Activated CD8-positive, alpha-beta memory T cell treated with anti-CD3 and anti-CD28 coated beads for 48 hours (primary cell): ENCODE measurements at places on chromosomes 5 and 9.

DNA sequence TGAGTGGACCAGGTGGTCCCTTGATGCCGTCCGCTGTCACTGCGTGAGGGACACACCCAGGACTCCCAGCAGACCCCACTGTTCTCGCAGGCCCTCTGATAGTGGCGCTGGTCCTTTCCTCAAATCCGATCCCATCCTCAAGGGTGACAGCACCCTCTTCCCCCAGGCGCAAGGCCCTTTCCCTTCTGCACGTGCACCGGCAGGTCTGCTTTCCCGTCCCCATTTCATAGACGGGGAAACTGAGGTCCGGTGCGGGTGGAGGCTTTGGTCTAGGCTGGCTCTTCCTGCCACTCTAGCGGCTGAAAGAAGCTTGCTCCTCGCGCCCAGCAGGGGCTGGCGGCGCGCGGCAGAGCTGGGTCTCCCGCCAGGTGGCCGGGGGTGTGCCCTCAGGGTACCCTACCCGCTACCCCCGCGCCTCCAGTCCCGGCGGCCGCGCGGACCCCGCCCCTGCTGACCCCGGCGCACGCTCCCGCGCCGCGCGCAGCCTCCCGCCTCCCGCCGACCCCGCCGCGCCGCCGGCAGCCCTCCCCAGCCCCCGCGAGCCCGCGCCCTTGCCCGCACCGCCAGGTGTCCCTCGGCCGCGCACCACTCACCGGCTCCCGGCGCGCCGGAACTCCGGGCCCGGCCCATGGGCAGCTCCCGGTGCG lies 453 bp downstream of the RASGEF1C start:
- no peak for DNase-seq

- DNase-seq, result no peak
These were observed 9.3 kb upstream of the TRPC7 start for GRCh38 chr5:136374638-136375037.

DNA sequence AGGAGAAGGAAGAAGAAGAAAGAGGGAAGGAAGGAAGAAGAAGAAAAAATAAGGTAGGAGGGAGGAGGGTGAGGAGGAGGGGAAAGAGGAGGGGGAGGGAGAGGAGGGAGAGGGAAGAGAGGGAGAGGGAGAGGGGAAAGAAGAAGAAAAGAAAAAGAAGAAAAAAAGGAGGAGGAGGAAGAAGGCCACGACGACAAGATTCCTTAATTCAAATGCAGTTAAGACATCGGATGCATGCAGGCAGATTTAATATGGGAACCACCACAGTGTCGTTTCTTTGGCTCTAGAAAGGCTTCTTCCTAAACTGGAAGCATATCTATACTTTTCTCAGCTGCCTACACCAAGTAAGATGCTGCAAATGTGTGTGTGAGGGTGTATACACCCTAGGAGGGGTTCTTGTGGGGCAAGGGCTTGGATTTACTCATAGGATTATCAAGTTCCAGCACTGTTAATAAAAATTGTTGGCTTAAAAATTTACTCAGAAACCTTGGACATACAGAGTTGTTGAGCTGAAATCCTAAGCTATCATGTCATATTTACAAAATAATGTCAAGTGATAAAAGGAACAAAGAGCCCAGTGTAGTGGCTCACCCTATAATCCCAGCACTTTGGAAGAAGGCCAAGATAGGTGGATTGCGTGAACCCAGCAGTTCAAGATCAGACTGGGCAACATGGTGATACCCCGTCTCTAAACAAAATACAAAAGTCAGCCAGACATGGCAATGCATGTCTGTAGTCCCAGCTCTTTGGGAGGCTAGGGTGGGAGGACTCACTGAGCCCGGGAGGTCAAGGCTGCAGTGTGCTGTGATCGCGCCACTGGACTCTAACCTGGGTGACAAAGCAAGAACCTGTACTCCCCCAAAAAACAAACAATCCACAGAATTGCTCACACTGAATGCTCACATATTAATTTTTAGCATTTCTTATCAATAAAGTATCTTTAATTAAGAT lies 108.5 kb downstream of the UBAP2 start:
- DNase-seq, result no peak

DNA sequence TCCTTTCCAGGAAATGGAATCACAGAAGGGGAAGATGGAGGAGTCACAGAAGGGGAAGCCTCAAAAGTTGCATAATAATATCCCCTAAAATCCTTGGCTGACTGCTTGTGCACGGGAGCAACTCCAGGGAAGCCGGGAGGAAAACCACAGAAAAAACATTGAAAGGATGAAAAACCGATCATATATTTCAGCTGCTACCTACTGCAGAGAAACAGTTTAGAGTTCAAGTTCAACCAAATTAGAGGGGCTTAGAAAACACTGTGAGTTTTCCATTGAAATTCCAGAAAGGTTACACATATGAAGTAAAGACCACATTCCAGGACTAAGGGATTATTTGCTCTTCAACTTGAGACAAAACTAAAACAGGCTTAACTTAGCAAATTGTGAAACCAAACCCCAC lies 37.6 kb upstream of the MTAP start:
- no peak for DNase-seq

DNA sequence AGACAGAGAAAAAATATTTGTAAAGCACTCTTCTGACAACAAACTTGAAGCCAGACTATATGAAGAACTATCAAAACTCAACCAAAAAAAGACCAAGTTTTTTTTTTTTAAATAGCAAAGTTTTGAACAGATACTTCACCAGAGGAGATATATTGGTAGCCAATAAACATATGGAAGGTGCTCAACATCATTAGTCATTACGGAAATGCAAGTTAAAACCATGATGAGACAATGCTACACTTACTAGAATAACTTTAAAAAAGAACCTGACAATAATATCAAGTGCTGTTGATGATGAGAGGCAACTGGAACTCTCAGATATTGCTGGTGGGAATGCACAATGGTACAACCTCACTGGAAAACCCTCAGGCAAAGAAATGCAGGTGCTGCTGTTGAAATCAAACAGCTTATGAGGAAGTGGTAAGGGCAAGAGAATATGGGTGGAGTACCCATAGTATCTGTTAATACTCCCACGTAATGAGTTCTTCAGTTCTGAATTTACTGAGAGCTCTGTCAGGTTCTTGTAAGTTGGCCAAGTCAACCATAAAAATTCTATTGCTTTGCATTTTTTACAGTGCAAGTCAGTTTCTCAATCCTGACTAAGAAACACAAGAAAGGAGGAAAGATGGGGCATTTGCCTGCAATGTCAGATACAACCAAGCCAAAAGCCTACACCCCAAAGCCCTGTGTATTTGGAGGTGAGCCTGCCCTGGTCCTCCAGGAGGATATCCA lies 87.3 kb upstream of the GNAQ start:
- no peak for DNase-seq

GRCh38 chr9:95511616-95511931 lies 5.2 kb downstream of the PTCH1 start:
- no peak for DNase-seq

DNA sequence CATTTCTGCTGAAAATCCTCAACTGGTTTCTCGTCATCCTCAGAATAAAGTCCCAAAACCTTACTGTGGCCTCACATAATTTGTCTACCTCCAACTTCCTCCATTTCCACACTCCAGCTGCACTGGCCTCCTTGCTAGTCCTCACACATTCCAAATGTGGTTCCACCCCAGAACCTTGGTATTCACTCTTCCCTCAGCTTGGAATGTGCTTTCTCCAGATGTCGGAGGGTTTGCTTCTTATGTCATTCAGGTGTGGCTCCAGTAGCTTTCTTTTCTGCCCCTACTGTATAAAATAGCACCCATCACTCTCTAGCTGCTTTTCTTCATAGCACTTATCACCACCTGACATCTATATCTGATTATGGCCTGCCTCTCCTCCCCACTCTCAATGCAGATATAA lies 102.5 kb upstream of the IFNK start:
- no peak for DNase-seq

DNA sequence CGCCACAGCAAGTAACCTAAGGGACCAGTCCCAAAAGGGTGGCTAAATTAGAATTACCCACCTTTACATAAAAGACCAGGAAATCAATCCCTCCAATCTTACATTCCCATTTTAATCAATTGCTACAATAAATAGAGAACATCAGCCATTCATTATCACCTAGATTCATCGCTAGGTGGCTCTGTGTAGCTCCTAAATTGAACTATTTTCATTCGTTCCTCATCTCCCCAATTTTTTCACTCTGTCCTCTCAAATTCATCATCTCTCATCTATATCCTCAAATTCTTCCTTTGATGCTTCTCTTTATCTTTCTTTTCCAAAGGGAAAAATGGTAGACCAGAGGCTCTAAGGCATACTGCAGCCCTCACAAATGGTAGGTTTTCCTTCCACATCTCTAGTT lies 108.2 kb upstream of the TNC start:
- DNase-seq, result no peak

DNA sequence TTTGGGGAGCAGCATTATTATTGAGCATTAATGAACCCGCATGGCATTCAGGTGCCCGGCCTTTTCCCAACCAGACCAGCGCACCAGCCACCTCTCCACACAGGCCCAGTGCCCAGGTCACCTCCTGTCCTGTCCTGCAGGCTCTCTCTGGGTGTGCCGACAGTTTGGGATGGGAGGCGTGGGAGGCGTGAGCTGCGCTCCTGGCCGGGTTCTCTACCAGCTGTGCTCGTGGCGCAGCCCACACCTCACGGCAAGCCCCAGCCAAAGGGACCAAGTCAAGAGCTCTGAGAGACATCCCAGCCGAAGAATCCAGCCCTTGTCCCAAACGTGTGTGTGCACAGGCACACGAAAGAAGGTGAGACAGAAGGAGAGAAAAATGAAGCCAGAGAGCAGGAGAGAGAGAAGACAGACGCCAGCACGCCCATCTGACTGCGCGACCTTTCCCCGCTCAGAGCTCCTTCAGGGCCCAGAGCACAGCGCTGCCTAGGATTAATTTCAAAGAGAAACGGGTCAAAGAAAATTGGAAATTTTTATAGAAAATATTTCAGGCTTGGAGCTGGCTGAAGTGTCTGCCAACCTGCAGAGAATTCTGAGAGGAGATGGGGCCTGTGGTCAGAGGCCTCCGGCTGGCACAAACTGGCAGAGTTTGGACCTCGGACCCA lies 81.7 kb downstream of the ADAMTS2 start:
- no peak for DNase-seq

DNA sequence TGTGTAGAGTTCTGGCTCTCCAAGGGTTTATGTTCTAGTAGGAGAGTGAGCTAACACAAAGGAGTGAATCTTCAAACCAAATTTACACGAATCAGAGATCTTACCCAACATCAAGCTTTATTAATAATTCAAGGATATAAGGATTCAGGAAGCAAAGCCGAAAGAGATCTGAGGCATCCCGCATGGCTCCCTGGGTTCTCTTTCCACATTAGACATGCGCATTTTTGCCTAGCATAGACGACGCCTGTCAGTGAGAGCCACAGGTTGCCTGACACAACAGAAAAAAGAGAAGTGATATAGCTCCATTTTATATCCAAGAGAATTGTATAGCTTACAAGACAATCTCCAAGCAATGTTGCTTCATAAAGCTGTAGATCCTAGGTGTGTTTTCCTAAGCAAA lies 52.6 kb downstream of the ESM1 start:
- no peak for DNase-seq

DNA sequence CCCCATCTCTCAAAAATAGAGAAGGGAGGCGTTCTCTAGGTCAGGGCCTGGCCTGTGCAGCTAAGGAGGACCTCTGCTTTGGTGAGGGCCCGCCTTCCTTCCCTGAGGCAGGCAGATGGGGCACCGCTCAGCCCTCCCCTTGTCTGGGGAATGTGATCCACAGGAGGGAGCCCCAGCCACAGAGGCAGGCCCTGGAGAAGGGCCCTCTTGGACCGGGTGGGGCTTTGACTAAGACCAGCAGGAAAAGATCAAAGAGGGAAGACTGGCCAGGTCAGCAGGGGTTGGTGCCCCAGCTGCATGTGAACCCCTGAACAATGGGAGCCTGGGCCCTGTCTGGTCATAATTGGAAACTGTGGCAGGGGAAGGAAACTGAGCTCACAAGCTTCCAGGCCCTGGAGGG lies 21.9 kb downstream of the PTPA start:
- no peak for DNase-seq

GRCh38 chr5:33462456-33462855 lies 21.7 kb downstream of the TARS1 start:
- DNase-seq, result no peak

DNA sequence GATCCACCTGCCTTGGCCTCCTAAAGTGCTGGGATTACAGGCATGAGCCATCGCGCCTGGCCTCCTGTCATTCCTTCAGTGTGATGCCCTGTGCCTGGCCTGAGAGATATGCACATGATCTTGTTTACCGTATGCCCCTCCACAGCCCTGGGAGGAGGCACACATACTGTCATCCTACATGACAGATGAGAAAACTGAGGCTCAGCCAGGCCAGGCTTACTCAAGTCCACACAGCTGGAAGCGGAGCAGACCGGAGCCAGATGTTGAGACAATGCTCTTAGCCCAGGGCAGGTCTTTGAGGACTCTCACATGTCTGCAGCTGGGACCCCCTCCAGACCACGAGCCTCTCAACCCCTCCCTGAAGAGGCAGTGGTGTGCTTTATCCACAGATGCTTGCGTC lies 38.7 kb upstream of the SH3PXD2B start:
- DNase-seq, result no peak

DNA sequence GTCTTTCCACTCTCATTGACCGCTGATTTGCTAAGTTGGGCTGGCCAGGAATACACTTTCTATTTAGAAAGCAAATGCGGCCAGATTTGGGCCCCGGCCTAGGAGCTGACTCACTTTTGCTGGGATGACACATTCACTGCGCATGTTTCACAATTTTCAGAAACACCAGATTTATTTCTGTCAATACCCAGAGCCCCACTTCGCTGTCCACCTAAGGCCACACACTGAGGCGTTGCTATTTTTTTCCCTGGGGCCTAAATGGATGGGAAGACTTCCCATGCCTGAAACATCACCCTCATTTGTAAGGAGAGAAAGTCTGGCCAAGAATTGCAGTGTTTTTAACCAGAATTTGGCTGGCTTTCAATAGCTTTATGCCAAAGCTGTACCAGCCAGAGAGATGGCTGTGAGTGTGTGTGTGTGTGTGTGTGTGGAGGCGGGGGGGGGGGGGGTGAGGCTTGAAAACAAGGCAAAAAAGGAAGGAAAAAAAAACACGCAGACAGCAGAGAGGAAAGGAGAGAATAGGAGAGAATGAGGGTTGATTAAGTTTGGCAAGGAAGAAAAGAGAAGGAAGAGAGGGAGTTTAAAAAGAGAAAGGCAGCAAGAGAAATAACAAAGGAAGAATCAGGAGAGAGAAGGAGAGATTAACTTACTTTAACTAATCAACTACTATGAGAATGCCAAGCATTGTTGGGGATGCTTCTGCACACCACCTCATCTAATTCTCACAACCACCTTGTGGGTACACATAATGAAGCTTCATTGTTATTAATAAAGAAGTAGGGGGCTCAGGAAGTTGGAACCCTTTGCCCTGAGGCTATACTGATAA lies 261.4 kb upstream of the KLF4 start:
- no peak for DNase-seq
